ENCODE measurements at places on chromosomes 7 and 10.

DNA sequence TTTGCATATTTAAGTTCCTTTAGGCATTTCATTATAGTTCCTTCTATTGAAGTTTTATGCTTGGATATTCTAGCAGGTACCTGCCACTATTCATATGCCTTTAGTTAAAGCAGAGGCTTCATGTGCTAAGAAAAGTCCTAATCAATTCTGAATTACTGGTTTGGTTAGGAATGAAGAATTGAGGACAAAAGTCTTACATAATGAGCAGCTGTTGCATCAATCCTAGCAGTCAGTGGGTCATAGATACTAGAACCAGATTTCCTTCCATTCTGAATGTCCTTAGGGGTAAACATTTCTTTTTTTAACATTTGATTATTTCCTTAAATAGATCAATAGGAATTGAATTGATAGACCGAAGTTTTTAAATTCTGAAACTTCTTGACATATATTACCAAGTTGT is 59.2 kb downstream of the CDK13 start:
- no peak for DNase-seq

- no peak for DNase-seq
Measured at GRCh38 chr10:82277591-82277990, 402.6 kb downstream of the NRG3 start.

- DNase-seq, result no peak
Measured at GRCh38 chr7:99184532-99185218, 23.2 kb downstream of the KPNA7 start.

DNA sequence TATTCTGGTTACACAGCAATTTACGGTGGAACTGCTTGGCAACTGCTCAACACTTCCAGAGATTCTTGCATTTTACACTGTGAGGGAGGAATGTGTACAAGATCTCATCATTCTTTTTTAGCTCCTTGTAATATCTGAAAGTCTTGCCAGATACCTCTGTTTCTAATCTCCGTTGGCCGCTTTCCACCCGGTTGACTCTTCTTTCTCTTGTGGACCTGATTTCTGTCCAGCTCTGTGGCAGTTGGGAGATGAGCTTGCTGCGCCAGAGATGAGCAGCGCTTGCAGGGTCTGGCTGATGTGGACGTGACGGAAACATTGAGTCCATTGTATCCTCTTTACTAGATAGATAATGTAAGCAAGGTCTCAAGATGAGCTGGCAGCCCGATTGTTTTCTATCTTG is 27.6 kb downstream of the SPAG6 start:
- no peak for DNase-seq

GRCh38 chr10:74330646-74331045 is 179.6 kb downstream of the ADK start:
- no peak for DNase-seq

DNA sequence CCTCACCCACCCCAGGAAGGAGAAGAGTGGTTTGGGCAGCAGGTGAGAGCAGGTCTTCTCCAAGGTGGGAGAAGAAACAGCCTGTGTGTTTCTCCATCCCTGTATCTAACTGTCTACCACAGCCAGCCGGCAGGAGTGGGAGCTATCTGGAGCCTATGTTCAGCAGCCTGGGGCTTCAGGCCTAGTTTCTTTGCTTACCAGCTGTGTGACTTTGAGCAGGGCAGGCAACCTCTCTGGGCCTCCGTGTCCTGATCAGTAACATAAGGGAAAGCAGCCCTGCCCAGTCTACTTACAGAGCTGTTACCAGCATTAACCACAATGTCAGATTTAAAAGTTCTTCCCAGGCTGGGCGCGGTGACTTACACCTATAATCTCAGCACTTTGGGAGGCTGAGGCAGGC is 450.7 kb upstream of the ZMIZ1 start:
- no peak for DNase-seq

Data from activated naive CD8-positive, alpha-beta T cell treated with anti-CD3 and anti-CD28 coated beads, Interleukin-2, amount 50 U/mL, for 24 hours (primary cell).